ENCODE measurements at places on chromosomes 11 and 22.

DNA sequence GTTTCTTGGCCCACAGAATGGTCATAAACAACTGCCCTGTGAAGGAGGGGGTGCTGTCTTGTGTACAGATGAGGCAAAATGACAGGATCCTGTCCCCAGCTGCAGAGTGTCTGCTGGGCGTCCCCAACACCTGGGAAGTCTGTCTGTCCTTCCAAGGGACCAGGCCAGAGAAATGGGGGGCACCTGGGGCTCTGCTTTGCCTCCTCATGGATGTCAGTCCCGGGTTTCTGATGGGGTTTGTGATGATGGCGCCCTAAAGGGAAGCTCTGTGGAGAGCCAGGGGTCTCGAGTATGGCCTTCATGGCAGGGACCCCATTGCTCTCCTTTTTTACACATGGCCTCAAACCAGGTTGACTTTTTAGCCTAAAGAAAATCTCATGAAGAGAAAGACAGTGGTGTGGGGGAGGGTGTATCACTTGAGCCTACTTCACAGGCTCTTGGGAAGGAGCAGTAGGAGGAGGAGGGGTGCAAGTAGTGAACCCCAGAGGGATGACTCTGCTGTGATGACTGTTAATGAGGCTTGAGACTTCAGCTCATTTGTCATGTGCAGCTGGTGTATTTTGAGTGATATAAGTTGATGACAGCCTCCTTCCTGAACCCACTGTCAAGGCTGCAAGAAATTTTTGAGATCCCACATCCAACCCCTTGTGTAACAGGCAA, 40.6 kb upstream of the TUB start:
- DNase-seq = no peak

- no peak for DNase-seq
Measured at GRCh38 chr22:33865248-33865647, 55.0 kb downstream of the LARGE1 start.

GRCh38 chr11:112658431-112658878, 302.8 kb upstream of the NCAM1 start:
- no peak for DNase-seq

- DNase-seq = no peak
Measured at GRCh38 chr11:17531071-17531600, 13.1 kb downstream of the USH1C start.

All from activated B cell treated with CpG ODN at 0.5 μM for 24 hours (primary cell).